Activated T-helper 1 cell treated with anti-CD3 and anti-CD28 coated beads, Interleukin-2, amount 50 U/mL, for 16 hours (primary cell): ENCODE measurements at places on chromosomes 1 and 21.

DNA sequence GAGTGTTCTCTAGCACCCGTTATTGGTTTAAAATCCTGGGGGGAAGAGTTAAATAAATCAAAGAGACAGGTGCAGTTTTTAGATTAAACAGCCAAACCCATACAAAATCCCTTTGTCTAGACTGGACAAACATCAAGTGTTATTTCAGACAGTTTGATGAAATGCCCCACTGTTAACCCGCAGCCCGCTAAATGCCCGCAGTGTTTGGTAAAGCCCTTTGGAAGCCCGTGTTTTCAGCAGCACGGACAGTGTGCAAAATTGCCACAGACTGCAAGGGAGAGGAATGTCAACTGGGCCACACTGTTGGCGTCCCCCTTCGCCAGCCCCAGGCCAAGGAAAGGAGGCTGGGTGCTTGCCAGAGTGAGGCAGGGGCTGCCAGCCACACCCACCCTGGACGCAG, 26.6 kb downstream of the AJAP1 start:
- DNase-seq = no peak

- DNase-seq = no peak
Observed at GRCh38 chr1:22111620-22112019, 31.3 kb downstream of the WNT4 start.

GRCh38 chr1:191222206-191222605, 744.5 kb upstream of the BRINP3 start:
- no peak for DNase-seq

DNA sequence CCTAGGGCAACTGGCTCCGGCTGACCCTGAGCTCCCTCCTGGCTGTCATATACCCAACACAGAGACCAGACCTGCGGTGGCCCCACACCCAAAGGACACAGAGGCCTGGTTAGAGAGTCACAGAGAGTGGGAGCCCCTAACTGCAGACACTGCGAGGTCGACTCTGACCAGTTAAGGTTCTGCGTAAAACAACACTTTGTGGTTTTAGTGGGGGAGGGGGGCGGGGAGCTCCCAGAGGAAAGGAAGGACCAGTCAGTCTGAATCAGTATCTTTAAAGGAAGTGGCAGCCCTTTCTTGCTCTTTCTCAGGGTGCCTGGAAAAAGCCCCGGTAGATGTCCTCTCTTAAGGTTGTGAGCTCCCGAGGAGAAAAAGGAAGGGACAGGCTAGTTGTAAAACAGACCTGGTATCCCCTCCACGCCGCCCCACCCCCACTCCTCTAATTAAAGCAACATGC, 2.4 kb downstream of the SSBP3 start:
- DNase-seq = no peak

DNA sequence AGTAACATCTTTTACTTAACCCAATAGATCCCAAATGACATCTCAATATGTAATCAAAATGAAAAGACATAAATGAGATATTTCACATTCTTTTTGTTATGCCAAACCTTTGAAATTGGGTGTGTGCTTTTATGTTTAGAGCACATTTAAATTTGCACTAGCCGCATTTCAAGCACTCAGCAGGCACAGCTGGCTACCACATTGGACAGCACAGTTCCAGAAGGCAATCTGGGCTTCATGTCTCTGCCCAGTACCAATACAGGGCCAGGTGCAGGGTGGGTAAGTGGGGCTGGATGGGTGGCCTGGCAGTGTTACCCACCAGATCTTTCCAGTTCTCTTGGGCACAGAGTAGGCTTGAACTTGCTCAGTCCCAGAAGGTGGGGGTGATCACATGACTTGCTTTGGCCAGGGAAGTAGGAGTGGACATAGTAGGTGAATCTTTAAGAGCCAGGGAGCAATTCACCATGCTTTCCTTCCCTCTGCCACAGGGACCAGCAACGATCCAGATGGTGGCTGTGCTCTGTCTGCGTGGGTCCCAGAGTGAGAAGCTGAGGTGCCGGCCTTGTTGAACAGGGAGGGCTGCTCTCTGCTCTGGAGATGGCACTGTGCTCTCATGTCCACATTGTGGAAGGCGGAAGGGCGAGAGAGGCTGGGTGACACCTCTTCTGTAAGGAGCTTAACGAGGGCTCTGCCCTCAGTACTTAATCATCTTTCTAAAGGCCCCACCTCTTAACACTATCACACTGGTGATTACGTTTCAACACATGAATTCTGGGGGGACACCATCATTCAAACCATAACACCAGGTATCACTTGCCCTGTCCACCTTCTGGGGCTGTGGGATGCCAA, 261.4 kb downstream of the GRIK3 start:
- DNase-seq = no peak

DNA sequence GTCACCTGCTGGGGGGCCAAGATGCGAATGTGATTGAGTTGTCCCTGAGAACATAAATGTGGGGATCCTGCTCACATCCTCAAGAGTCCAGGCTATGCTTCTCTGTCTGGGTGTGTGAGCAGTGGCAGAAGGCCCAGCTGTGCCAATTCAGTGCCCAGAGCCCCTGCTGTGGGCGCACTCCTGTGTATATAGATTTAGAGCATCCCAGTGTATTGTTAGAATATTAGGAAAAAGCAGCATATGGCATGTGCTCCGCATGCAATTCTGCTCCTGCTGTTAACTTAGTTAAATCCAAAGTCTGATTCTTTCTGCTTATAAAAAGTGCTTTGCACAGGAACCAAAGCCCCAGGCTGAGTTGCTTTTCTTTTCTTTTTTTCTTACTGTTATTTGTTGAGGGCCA, 37.8 kb downstream of the FAM78B start:
- DNase-seq = no peak

- DNase-seq = no peak
Observed at GRCh38 chr1:48931506-48932192, 155.0 kb upstream of the BEND5 start.

GRCh38 chr1:151047925-151048644, 534 bp downstream of the C1orf56 start:
- DNase-seq = no peak

DNA sequence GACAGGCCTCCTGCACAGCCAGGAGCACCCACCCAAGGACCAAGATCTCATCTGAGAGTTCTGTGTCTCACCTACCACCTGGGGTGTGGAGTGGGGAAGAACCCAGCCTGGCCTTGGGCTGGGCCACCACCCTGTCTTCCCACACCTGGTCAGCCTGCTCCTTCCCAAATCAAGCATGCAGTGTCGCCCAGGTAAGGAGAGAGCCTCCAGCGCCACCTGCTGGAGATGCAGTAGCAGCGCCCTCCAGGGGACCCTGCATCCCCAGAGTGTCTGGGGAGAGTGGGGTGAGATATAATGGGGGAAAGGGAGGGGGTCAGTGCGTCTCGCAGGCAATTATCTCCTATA, 32.3 kb downstream of the KIAA2013 start:
- DNase-seq = peak; percentile 46

GRCh38 chr21:39525601-39526000, 73.8 kb downstream of the SH3BGR start:
- DNase-seq = no peak
